LoVo (cell line): ENCODE measurements at places on chromosomes 11 and 22.

DNA sequence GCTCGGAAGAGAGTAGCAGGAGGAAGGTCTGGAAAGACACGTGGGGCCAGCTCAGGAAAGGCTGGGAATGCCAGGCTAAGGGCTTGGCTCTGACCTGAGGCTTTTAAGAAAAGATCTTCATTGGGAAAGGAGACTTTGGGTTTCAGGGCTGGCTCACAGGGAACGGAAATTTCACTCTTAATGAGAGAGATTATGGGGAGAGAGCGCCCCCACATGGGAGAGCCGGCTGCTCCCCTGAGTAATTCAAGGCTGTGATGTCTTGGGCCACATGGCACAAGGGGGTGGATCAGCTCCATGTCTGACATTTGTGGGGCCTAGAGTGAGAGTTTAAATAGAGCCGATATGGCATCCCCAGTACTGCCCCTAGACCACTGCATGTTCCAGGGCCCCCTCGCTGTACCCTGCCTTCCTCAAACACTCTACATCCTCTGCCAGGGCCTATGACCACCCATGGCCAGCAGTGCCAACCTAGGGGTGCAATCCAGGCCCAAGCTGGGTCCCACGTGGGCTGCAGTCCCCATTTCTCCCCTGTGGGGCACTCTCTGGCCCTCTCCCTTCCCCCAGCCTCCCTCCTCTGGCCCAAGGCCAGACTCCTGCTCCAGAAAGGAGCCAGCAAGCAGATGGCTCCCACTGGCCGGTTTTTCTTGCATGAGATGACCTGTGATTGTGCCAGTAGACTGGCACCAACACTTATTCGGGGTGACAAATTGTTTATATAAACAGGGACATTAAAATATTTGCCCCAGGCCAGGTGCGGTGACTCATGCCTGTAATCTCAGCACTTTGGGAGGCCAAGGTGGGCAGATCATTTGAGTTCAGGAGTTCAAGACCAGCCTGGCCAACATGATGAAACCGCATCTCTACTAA, 75.2 kb downstream of the ISX start:
- DNase-seq = no peak

DNA sequence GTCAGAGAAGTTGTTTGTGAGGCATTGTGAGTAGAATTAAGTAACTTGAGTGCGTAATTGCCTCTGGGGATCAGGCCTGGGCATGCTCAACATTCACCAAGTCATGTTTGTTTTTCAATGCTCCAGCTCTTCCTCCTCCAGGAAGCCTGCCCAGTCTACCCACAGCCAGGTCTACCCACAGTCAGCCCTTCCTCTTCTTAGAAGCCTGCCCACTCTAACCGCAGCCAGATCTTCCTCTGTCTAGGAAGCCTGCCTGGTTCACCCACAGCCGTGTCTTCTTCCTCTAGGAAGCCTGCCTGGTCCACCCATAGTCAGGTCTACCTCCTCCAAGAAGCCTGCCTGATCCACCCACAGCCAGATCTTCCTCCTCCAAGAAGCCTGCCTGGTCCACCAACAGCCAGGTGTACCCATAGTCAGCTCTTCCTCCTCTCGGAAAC, 25.0 kb downstream of the LRP5 start:
- no peak for DNase-seq

- no peak for DNase-seq
Measured at GRCh38 chr22:39649500-39650089, 79.0 kb downstream of the CACNA1I start.

DNA sequence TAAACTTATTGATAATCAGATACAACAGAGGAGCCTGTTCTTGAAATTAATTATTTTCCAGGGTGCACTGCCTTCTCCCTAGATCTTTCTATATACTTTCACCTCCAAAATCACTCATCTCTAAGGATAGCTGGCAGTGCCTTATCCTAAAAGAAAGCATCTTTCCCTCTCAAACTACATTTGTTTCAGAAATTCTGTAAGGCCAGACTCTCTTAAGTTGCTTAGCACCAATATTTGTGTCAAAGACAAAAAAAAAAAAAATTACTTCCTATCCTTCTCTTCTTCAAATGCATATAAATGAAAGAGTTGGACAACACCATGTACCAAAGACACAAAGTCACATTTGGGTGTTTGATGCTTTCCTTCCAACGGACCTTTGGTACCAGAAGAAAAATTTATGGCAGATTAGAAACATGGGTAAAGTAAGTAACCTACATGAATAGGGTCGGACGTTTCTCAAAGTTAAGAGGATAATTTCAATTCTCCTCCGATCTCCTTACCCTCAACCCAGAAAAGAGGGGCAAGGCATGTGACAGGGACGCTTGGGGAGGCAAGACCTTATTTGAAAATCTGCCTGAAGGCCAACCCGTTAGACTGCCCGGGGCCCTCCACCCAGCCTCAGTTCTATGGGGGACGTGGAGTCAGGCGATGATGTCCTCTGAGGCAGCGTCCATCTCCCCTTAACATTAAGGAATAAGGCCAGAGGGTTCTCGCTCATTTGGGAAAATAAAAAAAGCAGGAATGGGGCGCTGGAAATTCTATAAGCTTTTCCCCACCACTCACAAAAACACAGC, 66.3 kb downstream of the ETS1 start:
- no peak for DNase-seq

DNA sequence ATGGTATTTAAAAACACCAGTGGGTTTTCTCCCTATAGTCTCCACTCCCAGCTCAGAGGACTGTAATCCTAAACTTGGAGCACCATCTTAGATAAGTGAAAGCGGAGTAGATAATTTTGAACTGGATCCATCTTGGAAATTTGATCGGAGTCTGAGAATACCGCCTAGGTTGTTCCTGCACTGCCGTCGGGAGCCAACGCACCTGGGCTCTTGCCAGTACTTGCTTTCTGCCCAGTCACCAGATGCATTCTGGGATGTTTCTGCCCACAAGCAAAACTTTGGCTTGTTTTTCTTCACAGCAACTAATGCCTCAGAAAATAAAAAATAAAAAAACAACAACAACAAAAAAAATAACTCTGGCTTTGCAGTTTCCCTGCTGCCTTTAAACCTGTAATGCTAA, 113.0 kb upstream of the MTMR2 start:
- no peak for DNase-seq

DNA sequence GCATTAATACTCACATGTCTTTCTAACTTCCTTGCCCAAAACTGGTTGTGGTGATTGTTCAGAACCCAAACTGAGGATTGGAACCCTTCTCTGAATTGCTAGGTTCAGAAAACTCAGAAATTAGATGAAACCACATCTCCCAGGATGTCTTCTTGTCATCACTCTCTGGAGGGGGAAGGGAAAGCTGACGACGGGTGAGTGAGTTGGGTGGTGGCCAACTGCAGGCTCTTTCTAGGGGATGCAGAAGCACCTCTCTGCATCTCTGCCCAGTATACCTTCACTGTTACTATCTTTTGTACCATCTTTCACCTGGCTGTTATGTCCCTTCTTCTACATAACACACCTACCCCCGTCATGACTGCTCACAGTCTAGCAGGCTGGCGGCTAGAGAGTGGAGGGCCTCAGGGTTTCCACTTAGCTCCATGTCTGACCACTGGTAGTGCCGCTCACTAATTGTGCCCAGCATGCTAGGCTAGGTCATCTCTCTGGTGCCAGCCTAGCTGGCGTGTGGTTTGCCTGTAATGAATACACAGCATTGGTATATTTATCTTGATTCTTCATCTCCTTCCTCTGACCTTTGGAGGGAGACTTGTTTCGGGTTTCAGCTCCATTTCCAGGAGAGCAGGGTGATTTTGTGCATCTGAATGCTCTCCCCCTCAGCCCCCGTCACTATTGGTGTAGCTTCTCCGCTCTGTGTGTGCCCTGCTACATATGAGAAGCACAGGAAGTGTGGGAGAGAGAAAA, 7.3 kb downstream of the GRAMD1B start:
- no peak for DNase-seq

- DNase-seq = no peak
Measured at GRCh38 chr22:28208036-28208435, 289.0 kb upstream of the PITPNB start.

- no peak for DNase-seq
Measured at GRCh38 chr11:117832511-117832910, 8.0 kb upstream of the FXYD2 start.

DNA sequence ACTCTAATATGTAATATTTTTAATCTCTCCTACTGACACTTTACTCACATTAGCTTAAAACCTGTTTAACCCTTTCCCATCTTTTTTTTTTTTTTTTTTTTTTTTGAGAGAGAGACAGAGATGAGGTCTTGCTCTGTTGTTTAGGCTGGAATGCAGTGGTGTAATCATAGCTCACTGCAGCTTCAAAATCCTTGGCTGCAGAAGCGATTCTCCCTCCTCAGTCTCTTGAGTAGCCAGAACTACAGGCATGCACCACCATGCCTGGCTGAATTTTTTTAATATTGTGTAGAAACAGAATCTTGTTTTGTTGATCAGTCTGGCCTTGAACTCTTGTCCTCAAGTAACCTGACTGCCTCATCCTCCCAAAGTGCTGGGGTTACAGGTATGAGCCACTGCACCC, 37.3 kb downstream of the PAMR1 start:
- no peak for DNase-seq

GRCh38 chr11:107202241-107202640, 184.0 kb upstream of the GUCY1A2 start:
- DNase-seq = no peak

GRCh38 chr11:35126000-35126878, 12.7 kb upstream of the CD44 start:
- no peak for DNase-seq

- no peak for DNase-seq
Measured at GRCh38 chr11:109791337-109791736, 301.9 kb upstream of the ZC3H12C start.

GRCh38 chr22:30591191-30591587, 521 bp downstream of the PES1 start:
- no peak for DNase-seq

- DNase-seq = no peak
Measured at GRCh38 chr11:32318071-32319055, 117.0 kb downstream of the WT1 start.

DNA sequence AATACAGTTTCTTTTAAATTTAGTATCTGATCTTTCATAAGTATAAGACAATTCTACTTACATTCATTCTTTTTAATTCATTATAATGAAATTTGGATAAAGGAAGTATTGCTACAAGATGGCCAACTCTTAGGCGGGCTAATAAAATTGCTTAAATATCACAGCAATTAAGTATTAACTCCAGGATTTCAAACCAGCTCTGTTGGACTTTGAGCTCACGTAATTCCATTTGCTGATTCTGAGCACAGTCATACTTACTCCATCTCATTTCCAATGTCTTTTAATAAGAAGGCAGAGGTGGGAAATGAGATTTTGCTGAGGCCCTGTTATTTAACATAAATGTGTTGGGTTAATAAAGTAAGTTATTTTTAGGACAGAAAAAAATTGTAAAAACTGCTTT, 748.1 kb downstream of the KCNA4 start:
- DNase-seq = no peak

GRCh38 chr22:21672107-21672629, 6.4 kb downstream of the PPIL2 start:
- DNase-seq = no peak

DNA sequence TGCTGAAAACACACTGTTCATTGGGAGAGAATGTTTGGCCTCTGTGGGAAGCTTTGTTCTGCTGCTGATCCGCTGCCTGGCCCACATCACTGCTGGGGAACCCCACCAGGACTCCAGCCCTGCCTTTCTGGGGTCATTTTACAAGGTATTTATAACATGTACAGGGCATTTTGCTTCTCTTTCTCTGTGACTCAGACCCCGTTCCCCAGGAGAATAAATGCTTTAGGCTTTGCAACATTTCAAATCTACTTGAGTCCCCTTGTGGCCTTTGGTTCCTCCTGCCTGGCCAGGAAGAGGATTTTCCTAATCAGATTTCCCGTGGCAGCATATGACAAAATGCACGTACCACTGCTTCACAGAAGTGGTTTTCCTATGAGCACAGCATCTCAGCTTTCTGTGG, 43.0 kb downstream of the BTG4 start:
- DNase-seq = no peak

DNA sequence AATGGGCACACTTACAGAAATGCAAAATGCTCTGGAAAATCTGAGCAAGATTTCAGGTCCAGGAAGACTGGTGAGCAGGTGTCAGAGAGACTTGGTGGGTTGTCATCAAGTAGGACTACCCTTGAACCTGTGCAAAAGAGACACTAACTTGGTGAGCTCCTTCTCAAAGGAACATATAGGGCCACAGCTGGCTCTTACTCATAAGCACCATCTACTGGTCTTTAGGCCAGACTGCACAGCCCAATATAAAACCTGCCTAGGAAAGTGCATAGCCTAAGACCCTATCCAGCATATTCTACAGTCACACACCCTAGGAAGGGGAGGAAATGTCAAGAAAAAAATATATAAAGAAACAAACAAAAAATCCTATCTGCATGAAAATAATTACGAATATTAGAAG, 18.2 kb upstream of the OR10W1 start:
- peak; percentile 47 for DNase-seq

GRCh38 chr22:18033204-18033998, 9.0 kb upstream of the MICAL3 start:
- DNase-seq = no peak

- no peak for DNase-seq
Measured at GRCh38 chr11:11416502-11416901, 63.5 kb upstream of the CSNK2A3 start.

DNA sequence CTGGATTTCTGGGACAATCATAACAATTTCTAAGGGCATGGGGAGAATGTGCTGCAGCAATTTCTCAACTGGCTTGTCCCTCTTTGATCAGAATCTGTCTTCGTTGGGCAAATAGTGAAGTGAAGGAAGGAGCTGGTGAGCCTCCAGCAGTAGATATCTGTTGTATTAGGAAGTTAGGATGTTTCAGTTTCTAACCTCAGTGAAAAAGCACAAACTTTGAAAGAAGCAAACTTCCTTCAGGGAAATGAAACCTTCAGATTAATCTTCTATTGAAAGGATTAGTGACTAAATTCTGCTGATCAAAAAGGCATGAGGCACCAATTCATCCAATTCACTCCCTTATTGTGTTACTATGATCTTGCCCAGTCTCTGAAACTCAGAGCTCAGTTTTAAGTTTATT, 24.3 kb downstream of the LMO2 start:
- no peak for DNase-seq

- DNase-seq = peak; percentile 71
Measured at GRCh38 chr11:46006418-46007070, 84.1 kb downstream of the LARGE2 start.

DNA sequence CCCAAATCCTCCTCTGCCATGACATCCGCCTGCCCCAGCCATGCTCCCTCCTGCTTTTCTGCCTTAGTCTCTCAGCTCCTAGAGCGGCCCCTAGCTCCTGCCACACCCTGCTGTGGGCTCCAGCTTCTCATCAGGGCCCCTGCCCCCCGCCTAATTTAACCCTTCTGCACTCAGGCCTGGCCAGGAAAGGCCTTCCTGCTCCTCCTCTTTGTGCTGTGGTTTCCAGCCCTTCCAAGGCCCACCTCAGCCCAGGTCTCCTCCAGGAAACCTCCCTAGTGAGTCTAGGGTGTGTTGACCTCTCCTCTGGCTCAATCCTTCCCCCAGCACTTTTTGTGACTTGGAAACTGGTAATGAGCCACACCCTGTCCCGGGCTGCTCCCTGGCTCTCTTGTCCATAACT, 11.3 kb downstream of the PTPN5 start:
- DNase-seq = no peak
